ENCODE measurements at places on chromosomes 16 and 17. TPM values are rescaled to one million over a fixed set of nuclear protein-coding genes. Genes with fewer than 3 reads are reported as not detected.

- no peak for DNase-seq
These were observed 544 bp upstream of the EVI2A start for GRCh38 chr17:31321966-31322365.

GRCh38 chr16:67594956-67595355 lies 32.6 kb downstream of the CTCF start:
- DNase-seq = no peak

GRCh38 chr17:11535231-11535630 lies 63.0 kb upstream of the DNAH9 start:
- no peak for DNase-seq

- DNase-seq = no peak
These were observed 41.7 kb downstream of the PEMT start for GRCh38 chr17:17549732-17550366.

- no peak for DNase-seq
These were observed 1.9 kb upstream of the SALL1 start for GRCh38 chr16:51152691-51153576.

- peak; percentile 53 for DNase-seq
These were observed 549.1 kb downstream of the WWOX start for GRCh38 chr16:78648517-78648916.

GRCh38 chr17:82767041-82767754 lies 15.3 kb downstream of the TBCD start:
- no peak for DNase-seq

DNA sequence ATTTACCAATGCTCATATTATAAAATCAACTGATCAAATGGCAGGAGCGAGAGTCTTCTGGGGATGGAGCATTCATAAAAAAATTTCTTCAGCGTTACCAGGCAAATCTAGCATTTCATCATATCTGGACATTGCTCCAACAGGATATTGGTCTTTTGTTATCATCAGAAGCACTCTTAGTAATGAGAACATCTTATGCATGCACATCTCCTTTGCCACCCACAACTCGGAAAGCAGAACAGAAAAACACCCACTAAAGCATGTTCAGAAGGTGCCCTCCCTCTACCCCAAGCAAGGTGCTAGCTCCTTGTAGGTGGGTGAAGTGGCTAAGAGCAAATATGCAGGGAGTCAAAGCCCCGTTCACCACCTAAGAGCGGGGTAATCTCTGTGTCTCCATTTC lies 18.9 kb downstream of the ARHGAP17 start:
- no peak for DNase-seq

DNA sequence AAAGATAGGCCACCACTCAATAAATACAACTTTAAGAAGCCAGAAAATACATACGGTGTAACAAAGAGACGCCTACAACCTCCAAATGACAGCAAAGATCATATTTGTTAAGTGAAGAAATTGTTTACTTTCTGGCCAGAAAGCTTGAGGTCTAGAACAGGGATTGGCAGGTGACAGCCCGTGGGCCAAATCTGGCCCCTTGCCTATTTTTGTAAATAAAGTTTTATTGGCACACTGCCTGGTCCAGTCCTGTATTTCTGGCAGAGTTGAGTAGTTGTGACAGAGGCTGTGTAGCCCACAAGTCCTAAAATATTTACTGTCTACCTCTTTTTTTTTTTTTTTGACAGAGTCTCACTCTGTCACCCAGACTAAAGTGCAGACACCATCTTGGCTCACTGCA lies 3.4 kb upstream of the CLEC19A start:
- DNase-seq = no peak

- no peak for DNase-seq
These were observed 5.8 kb upstream of the RAB37 start for GRCh38 chr17:74731347-74731605.

DNA sequence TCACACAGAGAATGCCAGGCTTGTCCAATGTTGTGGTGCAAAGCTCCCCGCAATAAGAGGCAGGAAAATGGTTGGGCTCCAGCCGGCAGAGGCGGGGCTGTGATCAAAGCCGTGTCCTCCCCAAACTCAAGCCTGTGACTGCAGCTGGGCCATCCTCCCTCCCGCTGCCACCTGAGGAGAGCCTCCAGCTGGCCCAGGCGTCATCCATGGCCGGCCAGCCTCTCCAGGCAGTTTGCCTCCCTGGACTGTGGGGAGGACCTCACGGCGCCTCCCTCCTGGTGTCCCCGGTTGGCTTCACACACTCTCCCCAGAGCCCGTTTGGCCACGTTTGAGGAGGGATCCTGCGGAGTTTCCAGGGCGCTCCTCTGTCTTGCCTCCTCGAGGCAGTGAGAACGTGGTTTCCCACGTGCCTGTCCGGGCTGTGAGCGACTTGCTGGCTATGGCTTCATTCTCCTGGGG lies 134.1 kb downstream of the IRF8 start:
- DNase-seq = no peak

DNA sequence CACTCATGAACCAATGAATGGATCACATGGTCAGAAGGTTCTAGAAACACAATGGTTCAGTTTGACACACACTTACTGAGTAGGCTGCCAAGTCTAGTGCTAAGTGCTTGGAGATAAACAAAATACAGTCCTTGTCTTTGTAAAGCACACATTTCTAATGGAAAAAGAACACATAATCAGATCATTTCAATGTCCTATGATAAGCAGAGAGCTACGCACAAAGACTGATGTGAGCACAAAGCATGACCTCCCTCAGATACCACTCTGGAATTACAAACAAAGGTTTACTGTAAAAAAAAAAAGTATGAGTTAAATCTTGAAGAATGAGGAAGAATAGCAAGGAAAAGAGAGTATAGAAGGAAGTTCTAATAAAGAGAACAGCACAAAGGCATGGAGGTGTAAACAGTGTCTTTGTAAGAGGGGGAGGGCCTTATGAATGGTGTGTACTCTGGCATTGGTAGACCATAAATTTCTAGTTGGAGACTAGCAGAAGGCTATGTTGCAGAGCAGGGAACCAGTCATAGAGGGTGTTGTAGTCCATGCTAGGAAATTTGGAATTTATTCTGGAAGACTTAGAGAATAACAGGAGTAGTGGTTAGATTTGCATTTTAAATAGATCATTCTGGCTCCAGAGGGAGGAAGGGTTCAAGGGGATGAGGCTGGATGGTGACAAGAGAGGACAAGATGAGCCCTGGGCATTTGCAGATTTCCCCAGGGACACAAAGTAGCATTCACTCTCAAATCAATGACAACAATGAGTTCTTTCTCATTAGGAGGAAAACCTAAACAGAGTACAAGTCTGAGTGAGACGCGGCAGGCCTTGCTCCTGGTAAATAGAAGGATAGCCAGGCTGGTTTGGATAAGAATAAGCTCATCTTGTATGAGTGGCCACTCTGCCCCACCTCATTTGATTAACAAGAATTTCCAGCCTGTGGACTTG lies 468.0 kb downstream of the TOX3 start:
- no peak for DNase-seq

- no peak for DNase-seq
These were observed 191.8 kb upstream of the HSBP1 start for GRCh38 chr16:83615953-83616350.

- no peak for DNase-seq
These were observed 53.1 kb downstream of the HS3ST3B1 start for GRCh38 chr17:14353861-14354474.

- no peak for DNase-seq
These were observed 56.7 kb upstream of the ERCC4 start for GRCh38 chr16:13863075-13863765.

DNA sequence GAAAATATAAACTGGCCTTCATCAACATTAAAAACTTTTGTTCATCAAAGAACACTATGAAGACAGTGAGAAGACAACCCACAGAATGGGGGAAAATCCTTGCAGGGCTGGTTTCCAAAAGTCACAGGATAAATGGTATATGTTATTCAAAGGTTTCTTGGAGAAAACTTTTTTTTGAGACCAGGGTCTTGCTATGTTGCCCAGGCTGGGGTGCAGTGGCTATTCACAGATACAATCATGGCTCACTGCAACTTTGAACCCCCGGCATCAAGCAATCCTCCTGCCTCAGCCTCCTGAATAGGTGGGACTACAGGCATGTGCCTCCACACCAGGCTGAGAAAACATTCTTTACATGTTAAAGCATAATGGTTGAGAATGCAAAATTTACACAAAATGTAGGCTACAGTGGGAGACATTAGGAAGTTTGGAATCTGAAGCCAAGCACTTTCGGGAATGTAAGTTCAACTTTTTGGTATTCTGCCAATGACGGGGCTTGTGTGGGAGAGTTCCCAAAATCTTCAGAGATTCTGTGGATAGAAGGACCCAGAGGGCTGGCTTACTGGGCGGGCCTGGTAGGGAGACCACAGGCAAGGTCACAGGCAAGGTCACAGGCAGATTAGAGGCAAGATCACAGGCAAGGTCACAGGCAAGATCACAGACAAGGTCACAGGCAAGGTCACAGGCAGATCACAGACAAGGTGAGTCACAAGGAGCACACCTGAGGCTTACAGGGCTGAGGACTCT lies 24.2 kb upstream of the ATP2A3 start:
- DNase-seq = no peak

DNA sequence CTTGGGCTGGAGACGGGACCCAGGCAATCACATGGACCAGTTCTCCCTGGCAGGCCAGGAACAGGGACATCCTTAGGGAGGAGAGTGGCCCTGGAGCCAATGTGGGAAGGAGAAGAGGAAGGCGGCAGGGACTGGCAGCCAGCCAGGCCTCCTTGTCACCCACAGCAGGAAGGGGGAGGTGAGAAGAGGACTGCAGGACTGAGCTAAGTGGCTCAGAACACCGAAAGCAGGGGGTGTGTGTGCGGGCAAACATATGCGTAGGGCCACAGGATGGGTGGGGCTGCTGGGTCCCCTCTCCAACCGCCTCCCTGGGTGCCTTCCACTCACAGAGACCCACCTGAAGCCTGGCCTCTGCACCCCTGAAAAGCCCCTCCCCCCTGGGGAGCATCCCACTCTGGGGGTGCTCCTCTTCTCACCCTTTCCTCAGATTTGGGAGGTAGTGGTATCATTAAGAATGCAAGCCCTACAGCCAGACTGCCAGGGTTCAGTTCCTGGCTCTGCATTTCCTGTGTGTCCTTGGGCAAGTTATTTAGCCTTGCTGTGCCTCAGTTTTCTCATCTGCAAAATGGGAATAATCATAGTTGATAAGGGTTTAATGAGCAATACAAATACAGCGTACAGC lies 8.1 kb downstream of the PNMT start:
- peak; percentile 83 for DNase-seq

DNA sequence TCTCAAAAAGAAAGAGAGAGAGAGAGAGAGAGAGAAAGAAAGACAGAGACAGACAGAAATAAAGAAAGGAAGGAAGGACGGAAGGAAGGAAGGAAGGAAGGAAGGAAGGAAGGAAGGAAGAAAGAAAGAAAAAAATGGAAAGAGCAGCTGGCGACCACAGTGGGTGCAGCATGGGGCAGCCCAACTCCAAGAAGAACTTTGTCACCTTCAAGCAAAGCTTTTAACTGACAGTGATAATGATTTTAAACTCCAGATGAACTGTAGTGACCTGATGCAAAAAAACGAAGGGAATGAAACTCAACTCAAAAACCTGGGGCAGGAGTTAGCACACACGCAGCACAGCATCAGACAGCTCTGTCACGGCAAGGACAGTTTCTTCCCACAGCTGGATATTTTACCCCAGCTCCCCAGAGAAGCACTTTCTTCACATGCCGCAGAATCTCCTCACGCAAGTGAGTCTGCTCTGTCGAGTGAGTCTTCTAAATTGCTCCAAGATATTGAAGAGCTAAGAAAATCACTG lies 5.0 kb upstream of the ARHGAP17 start:
- DNase-seq = no peak

- no peak for DNase-seq
These were observed 73.3 kb upstream of the CNEP1R1 start for GRCh38 chr16:49951574-49952195.

DNA sequence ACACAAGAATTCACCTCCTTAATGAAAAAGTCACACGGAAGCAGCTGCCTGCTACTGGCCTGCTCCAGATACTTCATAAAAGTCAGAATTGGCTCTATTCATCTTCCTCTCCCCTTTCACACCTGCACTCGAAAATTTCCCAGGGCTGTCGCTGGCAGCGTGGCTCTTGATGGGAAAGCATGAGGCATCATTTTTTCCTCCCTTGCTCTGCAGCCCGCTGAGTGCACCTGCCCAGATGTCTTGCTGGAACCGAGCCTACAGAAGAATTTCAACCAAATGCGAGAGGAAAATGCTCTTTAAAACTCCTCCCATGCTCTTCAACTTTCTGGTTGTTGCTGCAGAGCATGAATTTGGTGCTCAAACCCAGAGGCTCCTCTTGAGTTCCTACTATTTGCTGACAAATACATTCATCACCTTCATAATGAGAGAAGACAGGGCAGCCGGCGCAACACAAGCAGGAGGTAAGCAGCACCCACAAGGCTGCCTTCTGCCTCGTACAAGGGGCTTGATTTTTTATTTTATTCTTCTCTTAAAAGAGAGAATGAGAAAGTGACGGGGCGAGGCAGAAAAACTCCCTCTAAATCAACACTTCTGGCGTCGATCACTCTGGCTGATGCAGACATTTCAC lies 146.8 kb downstream of the ZFHX3 start:
- DNase-seq = no peak

Gene SYT17
- total RNA-seq = 4.0 TPM

Gene SDR42E1
- total RNA-seq = 10.5 TPM

Gene TLCD3B
- total RNA-seq = not detected

Gene CDIPT
- 110 TPM for total RNA-seq

Gene TMC6
- 43.9 TPM for total RNA-seq

Gene RHOT1
- 32.4 TPM for total RNA-seq

Gene NAGLU
- total RNA-seq = 51.1 TPM

Gene KRTAP1-3
- not detected for total RNA-seq
